ENCODE measurements at places on chromosomes 16 and 17.

- no peak for DNase-seq
Observed at GRCh38 chr16:65202461-65202860, 80.6 kb upstream of the CDH11 start.

GRCh38 chr16:1345651-1346421, 5.8 kb downstream of the TSR3 start:
- no peak for DNase-seq

DNA sequence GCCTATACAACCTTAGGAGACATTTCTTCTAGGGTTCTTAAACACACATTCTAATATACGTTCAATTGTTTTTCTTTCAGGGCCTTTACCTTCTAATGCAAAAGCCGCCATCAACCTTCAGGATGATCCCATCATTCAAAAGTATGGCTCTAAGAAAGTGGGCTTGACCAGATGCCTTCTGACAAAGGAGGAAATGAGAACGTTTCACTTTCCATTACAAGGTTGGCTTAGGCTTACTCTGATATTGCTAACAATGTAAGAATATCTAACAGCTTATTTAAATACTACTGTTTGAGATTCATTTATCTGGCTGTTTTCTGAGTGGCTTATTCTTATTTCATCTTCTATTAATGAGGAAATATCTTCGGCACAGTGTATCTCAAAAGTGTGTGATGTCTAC, 15.4 kb downstream of the REXO5 start:
- DNase-seq, result no peak

- DNase-seq, result no peak
Observed at GRCh38 chr16:78209951-78210661, 110.7 kb downstream of the WWOX start.

DNA sequence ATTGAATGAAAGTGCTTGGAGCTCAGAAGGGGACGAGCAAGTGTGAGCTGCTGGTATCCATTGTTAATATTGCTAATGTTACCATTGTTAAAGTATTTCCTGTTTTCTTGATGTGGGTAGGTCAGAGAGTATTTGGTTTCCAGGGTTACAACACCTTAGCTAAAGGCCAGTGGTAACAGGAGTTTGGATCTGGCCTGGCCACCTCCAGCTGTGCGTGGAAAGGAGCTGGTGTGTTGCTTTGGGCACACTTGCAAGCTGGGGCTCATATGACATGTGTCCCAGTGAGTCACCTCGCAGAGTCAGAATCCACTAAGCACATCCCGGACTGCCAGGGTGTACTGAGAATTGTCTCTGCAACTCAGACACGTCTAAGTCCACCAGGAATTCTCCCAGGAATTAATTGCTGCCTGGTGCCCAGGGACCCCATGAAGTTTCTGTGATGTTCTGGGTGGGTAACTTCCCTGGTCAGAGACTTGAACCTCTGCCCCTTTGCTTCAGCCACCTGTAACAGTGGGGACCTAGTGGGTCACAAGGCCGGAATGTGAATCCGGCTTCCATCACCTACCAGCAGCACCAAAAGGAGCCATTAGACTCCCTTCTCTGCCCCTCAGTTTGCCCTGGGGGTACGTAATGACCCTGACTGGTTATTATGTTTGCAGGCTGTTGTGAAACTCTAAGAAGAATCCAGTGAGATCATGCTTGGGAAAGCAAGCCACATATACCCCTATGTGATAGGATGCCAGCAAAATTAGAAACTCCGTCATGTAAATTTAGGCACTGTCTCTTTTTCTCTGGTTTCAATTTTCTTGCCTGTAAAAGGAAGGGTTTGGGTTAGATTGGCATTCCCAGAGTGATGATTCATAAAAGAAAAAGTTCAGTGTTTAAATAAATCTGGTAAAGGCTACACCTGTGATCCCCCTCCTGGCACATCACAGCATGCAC, 12.8 kb downstream of the SLC6A2 start:
- DNase-seq, result no peak

DNA sequence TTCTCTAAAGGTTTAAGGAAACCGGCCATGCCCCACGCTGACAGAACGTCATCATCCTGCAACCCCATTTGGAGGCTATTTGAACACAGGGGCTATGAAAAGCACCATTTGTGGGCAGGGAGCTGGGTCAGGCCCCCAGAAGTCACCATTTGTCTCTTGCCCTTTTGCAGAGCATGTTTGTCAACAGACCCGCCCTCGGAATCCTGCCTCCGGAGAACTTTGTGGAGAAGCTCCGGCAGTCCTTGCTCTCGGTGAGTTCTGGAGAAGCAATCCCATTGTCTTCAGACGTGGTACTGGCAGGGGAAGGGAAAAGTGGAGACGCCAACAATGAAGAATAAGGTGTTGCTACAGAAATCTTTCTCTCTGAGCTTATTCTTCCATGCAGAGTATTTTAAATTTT, 33.5 kb downstream of the TMEM186 start:
- no peak for DNase-seq
